Stimulated activated CD4-positive, alpha-beta T cell treated with anti-CD3 and anti-CD28 coated beads, Interleukin-4, amount 100 ng/mL, for 24 hours (primary cell): ENCODE measurements at places on chromosomes 4 and X.

GRCh38 chr4:40910706-40911105 is 161.0 kb downstream of the NSUN7 start:
- no peak for DNase-seq

- DNase-seq, result no peak
These were observed 863 bp upstream of the XPNPEP2 start for GRCh38 chrX:129737916-129738315.

- no peak for DNase-seq
These were observed 25.0 kb upstream of the LDOC1 start for GRCh38 chrX:141201962-141202361.

- DNase-seq, result no peak
These were observed 26.9 kb upstream of the PPP2R3B start for GRCh38 chrX:413322-414201.

DNA sequence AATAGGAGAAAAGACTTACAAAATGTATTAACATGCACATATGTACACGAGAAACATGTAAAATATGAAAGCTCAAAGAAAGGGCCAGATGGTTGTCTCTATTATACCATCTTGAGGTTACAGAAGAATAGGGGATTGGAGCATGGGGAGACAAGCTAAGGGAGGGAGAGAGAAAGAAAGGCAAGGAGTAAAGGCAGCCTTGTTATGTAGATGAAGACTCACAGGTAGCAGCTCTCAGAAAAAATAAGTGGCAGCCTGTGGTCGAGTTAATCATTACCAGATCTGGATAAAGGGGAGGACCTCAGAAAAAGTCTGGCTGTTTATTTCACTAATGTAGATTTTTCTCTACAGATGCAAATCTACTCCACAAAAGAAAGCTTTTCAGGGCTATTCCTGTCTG is 26.6 kb upstream of the PPP1R2C start:
- no peak for DNase-seq

GRCh38 chr4:53688186-53688790 is 97.0 kb upstream of the LNX1 start:
- peak; percentile 23 for DNase-seq

GRCh38 chrX:156000361-156000926 is 2.9 kb downstream of the IL9R start:
- DNase-seq, result no peak

DNA sequence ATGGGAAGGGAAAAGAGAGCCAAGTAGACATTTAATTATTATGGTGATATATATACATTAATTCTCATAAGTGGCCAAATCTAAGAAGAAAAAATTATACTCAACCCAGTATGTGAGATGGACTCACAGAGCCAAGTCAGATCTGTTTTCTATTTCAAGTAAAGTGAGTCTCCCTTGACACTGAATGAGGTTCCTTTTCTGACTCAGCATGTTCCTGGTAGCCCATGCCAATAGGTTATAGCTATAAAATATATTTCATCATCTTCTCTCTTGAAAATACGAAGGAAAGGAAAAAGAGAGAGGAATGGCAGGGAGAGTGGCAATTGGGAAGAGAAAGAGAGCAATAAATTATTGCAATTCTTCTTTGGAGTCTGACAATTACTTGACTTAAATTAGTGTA is 68.8 kb upstream of the GRIA2 start:
- no peak for DNase-seq

DNA sequence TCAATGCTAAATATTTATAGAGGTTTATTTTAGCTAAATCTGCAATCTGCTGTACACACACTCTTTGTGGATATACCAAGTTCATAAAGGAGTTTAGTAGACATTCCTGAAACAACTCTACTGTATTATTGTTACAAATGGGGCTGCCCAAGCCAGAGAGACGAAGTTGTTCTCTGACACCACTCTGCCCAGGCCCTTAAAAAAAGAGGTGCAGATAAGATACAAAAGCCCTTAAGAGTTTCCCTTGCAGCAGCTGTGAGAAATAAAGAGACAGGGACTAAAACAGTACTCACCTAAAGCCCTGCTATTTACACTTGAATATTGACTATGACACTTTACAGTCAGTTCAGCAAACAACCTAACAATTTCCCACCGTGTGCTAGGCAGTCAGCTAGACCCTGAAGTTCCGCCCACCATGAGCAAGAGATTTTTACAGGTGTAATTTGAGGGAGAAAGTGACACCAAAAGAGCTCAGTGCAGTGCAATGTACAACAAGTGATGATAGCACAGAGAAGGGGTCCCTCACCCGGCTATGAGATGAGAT is 191.7 kb downstream of the PRDM5 start:
- DNase-seq, result no peak

DNA sequence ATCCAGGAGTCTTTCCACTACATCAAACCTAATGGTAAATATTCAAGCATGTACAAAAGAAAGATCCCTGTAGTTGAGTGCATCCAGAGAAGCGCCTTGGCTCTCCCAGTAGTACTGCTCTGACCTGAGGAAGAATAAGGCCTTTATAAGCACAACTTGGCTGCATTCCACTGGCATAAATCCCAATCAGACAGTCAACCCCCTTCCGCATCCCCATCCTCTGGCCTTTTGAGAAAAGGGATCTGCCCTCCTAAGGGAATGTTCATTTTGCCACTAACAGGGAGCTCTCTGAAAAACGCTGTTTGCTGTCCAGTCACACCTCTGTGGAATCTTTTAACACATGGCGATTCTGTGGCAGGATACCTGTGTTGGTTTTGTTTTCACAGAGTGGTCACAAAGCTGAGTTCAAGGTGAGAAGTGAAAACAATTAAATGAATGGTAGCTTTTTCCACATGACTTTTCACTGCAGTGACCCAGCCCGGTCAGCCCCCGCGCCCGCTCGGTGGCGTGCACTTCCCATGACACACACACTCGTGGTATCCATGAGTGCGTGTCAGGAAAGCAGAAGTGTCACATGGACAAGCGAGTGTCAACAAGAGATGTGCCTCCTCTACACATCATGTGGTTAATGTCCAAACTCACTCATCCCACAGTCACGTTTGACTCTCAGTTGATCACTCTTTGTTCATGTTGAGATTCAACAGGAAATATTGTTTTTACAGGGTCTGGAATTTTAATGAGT is 112.2 kb upstream of the ENPP6 start:
- DNase-seq, result no peak

GRCh38 chr4:32841217-32841616 is 2121.0 kb downstream of the PCDH7 start:
- DNase-seq, result no peak

GRCh38 chr4:185885075-185885474 is 73.1 kb upstream of the SORBS2 start:
- no peak for DNase-seq

DNA sequence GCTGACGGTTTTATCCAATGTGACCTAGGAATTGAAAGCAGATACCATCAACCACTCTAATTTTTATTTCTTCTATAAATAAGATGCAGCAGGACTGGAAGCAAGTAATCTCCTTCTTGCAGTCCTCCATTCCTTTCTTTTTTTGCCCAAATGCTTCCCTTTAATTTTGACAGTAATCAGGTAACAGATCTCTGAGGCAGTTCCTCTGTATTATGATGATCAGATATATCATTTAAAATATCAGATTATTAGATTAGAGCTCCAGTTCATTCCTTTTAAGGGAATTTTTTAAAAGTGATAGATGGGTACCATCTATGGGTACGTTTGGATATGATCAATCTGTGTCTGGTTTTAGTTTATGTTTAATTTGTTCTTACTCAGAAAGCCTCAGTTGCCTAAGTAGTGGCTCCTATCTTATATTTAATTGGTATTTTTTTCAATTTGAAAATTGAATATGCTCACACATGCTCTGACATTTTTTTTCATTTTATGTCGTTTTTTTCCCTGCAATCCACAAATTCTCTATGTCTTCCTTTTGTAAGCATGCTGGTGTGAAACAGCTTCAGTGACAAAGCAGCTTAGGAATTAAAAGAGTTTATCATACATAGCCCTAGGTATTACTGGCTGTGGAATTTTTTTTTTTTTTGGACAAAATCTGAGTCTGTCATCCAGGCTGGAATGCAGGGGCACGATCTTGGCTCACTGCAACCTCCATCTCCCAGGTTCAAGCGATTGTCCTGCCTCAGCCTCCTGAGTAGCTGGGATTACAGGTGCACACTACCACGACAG is 73.7 kb upstream of the ANK2 start:
- no peak for DNase-seq

DNA sequence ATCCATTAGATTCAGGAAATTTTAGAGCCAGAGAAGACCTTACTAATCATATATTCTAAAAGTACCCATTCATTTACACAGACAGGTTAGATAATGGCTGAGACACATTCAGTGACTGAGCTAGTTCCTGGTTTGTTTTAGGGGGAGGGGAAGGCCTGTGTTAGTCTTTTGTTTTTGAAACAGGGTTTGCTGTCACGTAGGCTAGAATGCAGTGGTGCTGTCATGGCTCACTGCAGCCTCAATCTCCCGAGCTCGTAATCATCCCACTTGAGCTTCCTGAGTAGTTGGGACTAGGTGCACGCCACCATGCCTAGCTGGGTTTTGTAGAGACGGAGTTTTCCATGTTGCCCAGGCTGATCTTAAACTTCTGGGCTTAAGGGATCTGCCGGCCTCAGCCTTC is 10.1 kb downstream of the RBPJ start:
- DNase-seq, result no peak

GRCh38 chrX:110304884-110305283 is 13.0 kb downstream of the AMMECR1 start:
- DNase-seq, result no peak
